ENCODE measurements at places on chromosomes 7 and 10.

- DNase-seq, result no peak
These were observed 327.3 kb downstream of the FGFR2 start for GRCh38 chr10:121270906-121271305.

GRCh38 chr7:100124301-100125230 is 2.2 kb upstream of the MBLAC1 start:
- DNase-seq, result no peak

DNA sequence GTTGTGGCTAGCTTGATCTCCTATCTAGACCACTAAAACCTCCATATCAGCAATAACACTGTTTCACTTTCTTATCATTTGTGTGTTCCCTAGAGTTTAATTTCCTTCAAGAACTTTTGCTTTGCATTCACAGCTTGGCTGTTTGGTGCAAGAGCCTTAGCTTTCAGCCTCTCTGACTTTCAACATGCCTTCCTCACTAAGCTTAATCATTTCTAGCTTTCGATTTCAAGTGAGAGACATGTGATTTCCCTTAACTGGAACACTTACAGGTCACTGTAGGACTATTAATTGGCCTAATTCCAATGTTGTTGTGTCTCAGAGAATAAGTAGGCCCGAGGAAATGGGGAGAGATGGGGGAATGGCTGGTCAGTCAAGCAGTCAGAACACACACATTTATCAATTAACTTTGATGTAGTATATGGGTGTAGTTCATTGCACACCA is 10.6 kb upstream of the BPGM start:
- DNase-seq, result no peak

DNA sequence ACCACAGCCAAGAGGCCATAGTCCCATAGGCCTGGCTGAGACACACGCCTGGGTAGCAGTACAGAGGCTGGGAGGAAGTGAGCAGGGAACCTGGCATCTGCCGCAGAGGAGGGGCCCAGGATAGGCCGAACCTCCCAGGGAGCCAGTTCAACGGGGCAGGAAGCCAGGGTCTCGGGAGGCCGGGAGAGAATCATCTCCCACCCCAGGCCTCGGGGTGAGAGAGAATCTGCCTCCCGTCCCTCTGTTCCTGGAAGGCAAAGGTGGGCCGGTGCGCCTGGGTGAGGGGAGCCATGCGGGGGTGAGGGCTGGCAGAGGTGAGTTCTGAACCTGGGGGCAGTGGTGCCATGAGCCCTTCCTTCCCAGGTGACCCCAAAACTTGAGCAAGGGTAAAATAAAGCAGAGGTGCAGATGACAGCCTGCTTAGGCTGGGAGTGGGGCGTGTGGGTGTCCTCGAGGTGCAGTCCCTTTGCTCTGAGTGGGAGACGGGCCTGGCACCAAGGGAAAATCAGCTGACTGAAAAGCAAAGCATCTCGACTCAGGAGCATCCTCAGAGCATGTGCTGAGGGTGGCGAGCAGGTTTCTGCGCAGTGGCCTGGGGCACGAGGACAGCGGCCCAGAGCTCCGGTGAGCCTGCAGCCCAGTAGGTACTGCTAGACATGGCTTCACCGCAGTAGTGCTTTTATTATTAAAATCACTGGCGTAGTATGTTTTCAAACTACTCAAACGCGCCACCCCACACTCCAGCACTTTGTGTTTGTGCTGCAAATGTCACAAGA is 15.5 kb downstream of the AGAP3 start:
- no peak for DNase-seq

DNA sequence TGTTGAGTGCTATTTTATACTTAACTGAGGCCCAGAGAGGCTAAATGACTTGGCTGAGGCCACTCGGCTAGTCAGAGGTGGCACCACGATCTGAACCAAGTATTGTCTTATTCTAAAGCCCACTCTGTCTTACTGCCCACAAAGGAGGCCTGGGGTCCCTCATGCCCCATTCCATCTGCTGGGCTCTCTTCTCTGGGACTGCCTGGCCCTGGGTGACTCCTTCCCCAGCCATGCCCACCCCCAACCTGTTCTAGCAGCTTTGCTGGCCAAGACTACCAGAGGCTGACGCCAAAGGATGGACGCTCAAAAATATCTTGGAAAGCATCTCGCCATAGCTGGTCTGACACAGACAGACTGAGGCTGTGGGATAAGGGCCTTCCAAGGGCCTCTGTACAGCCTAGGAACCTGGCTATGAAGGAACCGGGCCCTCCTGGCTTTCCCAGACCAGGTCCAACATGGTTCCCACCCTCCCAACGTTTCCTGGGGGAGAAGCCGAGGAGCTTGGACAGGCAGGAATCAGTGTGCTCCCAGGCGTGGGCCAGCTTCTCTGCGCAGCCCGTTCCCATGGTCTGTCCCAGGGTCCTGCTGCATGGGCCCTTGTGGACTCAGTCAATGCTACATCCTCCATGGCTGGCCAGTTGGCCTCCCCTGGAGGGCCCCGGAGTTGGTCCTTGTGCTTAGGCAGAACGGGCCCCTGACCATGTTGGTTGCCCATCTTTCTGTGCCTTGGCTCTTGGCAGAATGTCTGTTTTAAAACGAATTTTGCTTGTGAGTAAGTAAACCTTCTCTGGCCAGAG is 11.7 kb downstream of the HSPA12A start:
- no peak for DNase-seq

- DNase-seq, result peak; percentile 55
These were observed 68.6 kb upstream of the EFCAB10 start for GRCh38 chr7:105649727-105650381.

- DNase-seq, result no peak
These were observed 52.2 kb downstream of the DIP2C start for GRCh38 chr10:637221-637620.

GRCh38 chr7:130024390-130024789 is 26.8 kb downstream of the ZC3HC1 start:
- DNase-seq, result no peak

DNA sequence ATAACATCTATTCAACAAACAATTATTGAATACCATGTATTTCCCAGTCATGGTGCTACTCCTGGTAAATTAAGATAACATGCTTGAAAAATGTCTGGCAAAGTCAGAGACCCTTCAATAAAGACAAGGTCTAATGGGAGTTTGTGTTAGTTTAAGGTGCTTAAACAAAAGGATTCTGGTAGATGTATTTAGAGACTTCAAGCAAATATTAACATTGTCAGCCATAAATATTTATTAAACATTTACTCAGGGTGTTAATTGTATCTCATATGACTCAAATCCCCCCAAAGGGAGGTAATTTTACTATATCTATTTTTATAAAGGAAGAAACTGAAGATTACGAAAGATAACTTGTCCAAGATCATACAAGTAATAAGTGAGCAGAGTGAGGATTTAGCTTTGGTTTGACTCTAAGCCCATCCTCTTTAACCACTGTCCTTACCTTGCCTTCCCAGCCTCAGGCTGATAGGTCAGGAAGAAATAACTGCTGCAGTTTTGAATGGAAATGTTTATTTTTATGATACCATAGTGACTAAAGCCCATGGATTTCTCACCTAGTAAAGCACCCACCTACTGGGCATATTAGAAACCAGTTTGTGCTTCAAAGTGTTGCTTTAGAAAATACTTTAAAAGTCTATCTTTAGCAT is 215.4 kb downstream of the COBL start:
- DNase-seq, result no peak

- DNase-seq, result no peak
These were observed 163.8 kb upstream of the PRSS1 start for GRCh38 chr7:142585425-142585824.

- DNase-seq, result no peak
These were observed 66.2 kb upstream of the SRPK2 start for GRCh38 chr7:105454921-105455320.

- no peak for DNase-seq
These were observed 28.2 kb upstream of the BMS1 start for GRCh38 chr10:42754155-42755027.

DNA sequence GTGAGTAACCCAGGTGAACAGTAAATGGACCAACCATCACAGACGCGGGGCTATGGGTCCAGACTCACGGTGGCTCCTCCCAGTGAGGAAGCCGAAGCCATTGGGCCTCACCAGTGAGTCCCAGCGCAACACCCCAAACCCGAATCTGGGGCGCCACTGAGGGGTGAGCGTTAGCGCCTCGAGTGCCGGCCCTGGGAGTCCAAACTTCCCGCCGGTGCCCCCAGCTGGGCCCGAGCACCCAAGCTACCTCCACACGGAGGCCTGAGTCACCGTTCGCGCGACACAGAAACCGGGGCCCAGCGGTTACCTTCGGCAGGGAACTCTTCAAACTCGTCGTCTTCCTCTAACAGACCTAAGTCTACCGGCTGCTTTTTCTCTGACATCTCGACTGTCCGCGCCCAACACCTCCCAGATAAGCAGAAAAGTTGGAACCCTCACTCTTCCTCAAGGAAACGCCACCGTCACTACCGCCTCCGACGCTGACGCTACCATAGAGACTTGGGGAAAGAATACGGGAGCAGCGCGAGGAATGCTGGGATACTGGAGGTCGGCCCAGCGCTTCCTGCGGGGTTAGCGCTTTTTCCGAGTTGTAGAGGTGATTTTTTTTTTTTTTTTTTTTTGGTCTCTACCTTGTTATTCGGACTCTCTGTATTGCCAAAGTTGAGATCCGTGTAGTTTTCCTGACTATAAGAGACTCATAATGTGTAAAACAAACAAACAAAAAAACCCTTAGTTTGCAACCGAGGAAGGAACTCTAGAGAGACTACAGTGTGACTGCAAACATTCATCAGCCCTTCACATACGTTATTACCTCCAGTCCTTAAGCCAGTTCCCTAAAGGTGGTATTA is at the start of gene SEM1:
Gene SEM1 (minus strand): TSS at position 466 of the 848 bp plus-strand sequence. CDS start 83 bp downstream, at position 383.
- DNase-seq, result peak; percentile 47

DNA sequence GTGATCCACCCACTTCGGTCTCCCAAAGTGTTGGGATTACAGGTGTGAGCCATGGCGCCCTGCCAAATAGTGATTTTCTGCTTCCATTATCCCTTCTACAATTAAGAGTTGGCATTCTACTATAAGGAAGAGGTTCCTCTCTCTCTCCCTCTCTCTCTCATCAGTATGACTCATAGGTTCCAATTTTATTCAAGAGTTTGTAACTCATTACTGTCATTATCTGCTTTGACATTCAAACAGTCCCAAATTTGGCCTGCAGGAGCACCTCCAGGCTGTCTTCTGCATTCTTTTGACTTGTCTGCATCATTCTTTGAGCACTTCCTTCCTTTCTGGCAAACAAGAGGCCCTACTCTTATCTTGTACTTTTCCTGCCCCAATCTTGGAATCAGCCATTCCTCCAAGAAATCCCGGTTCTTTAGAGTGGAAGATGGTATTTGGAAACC is 33.2 kb upstream of the CALU start:
- DNase-seq, result peak; percentile 26

- DNase-seq, result no peak
These were observed 2.9 kb upstream of the HOXA13 start for GRCh38 chr7:27202862-27203134.

DNA sequence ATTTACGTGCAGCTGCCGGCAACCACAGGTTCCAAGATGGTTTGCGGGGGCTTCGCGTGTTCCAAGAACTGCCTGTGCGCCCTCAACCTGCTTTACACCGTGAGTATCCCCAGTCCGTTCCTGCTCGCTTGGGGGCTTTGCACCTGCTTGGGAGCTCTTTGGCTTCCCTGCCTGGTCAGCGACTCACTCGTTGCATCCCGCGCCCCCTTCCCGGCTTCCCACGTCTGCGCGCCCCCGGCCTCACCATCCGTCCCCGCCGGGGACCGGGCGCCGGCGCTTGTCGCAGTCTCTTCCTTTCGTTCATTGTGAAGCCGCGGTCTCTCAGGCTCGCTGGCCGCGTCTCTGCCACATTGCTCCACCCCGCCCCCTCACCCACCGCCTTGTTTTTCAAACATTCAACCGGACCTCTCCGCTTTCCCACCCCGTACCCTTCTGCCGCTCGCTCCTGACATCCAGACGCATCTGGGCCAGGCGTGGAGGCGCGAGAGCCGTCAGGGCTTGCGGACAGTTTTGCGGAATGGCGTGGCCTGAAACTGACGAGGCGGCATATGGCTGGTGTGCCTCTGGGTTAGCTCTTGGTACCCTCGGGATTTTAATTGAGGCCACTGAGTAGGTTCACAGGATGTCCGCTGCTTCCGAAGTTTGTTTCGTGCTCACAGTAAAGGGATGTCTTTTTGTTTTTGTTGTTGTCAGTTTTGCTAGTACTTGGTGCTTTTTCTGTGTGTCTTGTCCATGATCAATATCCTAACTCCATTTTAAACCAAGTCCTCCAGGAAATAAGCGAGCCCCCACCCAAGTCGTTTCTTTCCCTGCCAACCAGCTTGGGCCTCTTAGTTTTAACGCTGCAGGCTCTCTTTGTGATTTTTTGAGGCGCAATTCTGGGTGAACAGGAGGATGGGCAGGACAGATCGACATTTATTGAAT is 639 bp downstream of the TSPAN13 start:
- no peak for DNase-seq

GRCh38 chr7:29442146-29442545 is 121.5 kb upstream of the PRR15 start:
- DNase-seq, result no peak

DNA sequence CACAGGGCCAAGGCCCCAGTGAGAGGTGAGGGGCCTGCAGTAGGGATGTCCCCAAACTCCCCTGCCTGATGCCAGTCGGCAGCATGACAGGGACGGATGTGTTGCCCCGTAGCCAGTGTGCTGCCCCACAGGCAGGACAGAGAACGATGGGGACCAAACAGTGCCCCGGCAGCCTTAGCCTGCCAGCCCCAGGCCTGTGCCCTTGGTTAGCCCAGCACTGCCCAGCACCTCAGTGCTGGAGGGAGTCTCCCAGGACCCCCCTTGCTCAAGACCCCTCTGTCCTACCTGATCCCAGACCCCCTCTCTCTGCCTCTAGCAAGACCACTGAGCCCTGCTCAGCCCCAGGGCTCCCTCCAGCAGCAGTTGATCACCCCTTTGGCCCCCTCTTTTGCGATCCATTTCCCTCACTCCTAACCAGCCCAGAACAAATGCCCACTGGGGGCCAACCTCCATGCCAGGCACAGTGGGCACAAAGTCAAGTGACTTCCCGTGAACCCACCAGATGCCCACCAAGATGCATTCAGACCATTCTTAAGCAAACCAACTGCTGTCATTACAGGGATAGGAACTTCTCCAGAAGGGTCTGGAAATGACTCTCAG is 34.0 kb downstream of the OAT start:
- DNase-seq, result no peak

DNA sequence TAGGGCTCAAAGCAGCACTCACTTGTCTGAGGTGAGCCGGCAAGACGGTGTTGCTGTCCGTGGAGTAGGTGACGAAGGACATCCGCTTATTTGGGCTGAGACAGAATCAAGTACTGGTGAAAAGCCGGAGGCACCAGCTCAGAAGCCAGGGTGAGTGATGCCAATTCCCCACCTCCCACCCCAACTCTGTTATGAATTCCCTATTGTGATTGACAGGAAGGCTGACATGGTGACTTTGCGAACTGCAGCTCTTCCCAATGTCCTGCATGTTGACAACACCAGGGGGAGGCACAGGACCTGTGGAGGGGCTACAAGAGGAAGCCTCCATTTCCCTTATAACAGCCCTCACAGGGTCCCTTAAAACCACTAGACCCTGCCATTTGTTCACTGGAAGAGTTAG is 52.3 kb upstream of the MSMB start:
- DNase-seq, result no peak
